ENCODE measurements at places on chromosomes 16 and 17.
A peak's percentile ranks its signal among the peaks of the same experiment; 100 is the strongest.

- no peak for DNase-seq
These were observed 3.2 kb downstream of the TMC6 start for GRCh38 chr17:78125138-78125913.

- no peak for DNase-seq
These were observed 1.8 kb upstream of the PIK3R6 start for GRCh38 chr17:8869114-8869815.

DNA sequence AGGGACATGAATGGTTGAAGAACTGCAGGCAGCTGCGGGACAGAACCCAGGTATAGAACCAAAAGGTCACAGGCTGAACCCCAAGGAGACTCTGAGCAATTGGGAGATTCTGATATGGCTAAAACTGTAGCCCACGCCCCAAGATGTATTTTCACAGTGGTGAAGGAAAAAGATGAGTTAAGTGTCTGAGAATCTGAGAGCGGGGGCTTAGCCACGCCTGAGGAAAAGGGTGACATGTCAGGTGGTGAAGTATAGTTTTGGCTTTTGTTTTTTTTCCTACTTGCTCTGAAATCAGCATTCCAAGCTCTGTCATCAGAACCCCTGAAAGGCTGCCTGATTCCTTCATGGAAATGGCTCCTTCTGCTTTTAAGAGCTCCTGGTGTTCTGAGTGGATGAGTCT is 73.3 kb downstream of the AKAP1 start:
- no peak for DNase-seq

GRCh38 chr17:17958982-17959381 is 13.2 kb downstream of the TOM1L2 start:
- DNase-seq = no peak

- no peak for DNase-seq
These were observed 727 bp downstream of the RPL26 start for GRCh38 chr17:8382052-8382879.

- no peak for DNase-seq
These were observed 182.9 kb downstream of the CCDC182 start for GRCh38 chr17:57562184-57562698.

- no peak for DNase-seq
These were observed 16.5 kb upstream of the SOX9 start for GRCh38 chr17:72104164-72104862.

- no peak for DNase-seq
These were observed 19.3 kb downstream of the IGFBP4 start for GRCh38 chr17:40462343-40463121.

DNA sequence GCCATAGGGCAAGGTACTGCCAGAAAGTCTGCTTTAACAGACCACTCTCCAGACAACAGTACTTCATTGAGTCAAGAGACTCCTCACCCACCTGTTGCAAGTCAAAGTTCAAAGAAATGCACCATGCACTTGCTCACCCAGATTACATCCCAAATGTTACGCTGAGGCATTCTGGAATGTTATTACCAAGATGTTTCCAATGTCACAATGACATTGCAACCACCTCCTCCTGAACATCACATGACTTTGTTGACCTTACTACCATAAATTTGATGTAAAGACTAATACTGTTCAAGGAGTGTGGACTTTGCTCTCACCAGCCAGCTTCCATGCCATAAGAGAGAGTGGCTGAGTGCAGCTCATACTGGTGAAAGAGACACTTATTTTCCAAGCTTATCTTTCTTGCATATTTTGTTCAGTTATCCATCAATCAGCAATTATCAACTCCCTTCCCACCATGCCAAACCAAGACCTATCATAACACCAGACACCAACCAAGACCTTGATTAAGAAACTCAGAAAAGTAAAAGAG is 58.5 kb upstream of the BCAR1 start:
- no peak for DNase-seq

GRCh38 chr17:40038882-40039513 is 15.2 kb downstream of the MED24 start:
- DNase-seq = no peak

- DNase-seq = no peak
These were observed 19.3 kb downstream of the TSPOAP1 start for GRCh38 chr17:58308985-58309917.

DNA sequence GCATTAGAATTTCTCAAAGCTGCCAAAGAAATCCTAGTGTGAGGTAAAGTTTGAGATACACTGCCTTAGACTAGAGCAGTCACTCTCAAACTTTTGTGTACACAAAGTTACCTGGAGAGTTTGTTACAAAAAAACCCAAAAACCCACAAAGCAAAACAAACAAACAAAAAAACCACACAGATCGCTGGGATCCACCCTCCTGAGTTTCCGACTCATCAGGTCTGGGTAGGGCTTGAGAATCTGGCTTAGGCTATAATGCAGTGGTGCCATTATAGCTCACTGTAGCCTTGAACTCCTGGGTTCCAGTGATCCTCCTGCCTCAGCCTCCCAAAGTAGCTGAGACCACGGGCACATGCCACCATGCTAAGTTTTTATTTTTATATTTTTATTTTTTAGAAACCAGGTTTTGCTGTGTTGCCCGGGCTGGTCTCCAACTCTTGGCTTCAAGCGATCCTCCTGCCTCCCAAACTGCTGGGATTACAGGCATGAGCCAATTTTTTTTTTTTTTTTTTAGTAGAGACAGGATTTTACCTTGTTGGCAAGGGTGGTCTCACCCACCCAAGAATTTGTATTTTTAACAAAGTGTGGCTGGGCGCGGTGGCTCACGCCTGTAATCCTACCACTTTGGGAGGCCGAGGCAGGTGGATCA is 22.3 kb upstream of the SMG1 start:
- DNase-seq = no peak

GRCh38 chr17:61571624-61572023 is 19.4 kb downstream of the NACA2 start:
- DNase-seq = no peak

DNA sequence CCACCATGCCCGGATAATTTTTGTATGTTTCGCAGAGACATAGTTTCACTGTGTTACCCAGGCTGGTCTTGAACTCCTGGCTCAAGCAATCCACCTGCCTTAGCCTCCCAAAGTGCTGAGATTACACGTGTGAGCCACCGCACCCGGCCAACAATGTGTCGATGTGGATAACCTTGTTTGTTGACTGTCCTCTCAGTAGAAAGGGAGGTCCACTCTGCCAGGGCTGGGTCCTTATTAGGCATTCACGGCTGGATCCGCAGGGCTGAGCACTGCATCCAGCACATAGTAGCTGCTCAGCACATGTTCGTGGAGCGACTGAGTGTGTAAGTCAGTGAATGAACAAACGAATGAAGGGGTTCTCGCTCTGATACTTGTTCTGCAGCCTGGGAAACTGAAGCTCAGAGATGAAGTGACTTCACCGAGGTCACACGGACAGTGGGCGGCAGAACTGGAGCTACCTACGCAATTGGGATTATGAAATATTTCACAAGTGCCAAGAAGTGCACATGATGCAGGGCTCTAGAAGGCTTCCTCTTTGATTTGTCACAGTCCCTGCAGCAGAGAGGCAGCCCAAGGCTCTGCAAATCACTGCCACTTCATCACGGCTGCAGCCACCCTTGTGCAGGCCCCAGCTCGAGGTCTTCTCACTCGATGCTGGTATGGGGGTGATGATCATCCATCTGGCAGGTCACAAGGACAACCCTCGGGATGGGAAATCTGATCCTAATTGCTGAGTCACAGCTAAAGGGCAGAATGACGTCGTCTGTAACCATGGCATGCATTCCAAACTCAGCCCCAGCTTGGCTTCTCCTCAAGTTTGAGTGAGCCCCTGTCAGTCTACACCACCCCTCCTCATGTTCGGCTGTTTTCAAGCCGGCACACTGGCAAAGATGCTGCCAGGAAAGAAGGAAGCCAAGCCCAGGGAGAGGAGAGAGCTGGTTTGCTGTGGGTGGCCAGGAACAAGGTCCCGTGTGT is 28.0 kb upstream of the SNN start:
- DNase-seq = peak; percentile 57

DNA sequence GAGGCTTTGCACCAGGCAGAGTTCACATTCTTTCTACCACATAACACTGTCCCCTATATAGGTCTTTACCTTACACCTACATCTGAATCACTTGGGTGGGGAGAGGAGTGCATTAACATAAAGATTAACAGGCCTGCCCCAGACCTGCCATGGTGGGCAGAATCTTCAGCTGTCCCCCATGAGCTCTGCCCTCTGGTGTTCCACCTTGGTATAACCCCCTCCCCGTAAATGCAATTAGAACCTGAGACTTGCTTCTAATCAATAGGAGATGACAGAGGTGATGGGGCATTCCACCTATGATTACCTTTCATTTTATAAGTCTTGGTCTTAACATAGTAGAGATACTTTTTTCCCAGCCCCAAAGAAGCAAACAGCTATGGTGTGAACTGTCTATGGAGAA is 20.4 kb upstream of the GRIN2A start:
- DNase-seq = no peak

DNA sequence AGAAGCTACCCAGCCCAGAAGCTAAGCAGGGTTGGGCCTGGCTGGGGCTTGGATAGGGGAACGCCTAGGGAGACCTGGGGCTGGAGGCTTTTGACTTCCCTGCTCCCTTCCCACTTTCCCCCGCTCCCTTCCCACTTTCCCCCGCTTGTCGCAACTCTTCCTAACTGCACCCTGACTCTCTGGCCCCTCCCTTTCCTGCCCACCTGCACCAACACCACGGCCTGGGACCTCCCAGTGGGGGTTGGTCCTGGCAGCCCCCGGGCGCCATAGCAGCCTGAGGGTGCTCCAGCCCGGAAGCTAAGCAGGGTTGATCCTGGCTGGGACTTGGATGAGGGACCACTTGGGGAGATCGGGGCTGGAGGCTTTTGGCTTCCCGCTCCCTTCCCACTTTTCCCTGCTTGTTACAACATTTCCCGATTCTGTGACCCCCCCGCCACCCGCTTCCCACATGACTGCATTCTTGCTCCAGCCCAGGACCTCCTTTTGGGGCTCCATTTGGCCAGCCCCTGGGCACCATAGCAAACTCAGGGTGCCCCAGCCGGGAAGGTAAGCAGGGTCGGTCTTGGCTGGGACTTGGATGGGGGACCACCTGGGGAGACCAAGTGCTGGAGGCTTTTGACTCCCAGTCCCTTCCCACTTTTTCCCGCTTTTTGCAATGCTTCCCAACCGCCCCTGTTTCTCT is 2287.0 kb downstream of the TP53TG3F start:
- DNase-seq = no peak

DNA sequence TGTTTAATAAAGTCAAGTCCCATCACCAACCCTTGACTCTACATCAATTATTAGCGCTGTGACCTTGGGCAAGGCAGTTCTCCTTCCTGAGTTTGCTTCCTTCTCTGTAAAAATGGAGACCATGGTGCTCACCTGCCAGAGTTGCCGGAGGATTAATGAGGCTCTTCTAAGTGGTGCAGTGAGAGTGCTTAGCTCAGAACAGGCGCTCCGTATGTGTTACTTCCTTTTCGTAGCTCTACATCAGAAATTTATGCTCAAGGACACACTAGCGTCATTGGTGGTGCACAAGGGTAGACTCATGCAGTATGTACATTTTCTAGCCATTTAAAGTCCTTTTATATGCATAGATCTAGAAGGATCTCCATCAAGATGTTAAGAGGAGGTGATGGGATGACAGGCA is 17.4 kb upstream of the CMIP start:
- DNase-seq = no peak

DNA sequence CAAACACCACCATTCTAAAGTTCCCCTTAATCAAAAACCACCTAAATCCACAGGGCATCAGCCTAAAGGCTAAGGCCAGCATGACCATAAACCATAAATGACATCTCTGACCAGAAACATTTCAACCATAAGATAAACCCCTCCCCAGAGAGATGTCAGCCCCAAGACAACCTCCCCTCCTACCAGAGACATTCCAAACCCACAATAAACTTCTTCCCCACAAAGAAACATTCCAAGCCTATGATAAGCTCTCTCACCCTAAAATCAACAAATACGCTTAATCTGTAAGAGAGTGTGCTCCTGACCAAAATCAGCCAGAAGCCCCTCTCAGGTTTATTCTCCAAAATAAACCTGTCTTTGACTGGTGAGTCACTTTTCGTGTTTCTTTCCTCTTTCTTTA is 54.8 kb downstream of the SLFN5 start:
- DNase-seq = no peak

DNA sequence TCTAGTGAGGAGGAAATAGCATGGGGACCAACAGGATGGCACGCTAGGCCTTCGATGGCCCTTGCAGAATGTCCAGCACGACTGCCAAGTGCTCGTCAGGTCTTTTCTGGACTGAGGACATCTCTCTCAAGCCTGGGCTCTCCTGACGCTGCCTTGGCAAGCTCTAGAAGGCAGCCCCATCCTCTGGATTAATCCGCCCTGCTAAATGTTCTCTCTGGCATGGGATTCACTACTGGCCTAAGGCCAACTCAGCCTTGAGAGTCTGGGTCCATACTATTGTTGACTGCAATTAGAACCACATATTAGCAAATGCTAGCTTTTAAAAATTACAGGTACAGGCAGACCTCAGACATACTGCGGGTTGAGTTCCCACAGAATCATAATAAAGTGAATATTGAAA is 2.5 kb upstream of the CEP295NL start:
- DNase-seq = no peak

- DNase-seq = no peak
These were observed 58.9 kb downstream of the TK2 start for GRCh38 chr16:66490774-66491715.

GRCh38 chr16:73614131-73614530 is 566.2 kb upstream of the ZFHX3 start:
- DNase-seq = no peak

- no peak for DNase-seq
These were observed 8.5 kb downstream of the ELMO3 start for GRCh38 chr16:67207249-67208091.

GRCh38 chr16:85465328-85466303 is 147.5 kb upstream of the GSE1 start:
- DNase-seq = no peak

- DNase-seq = no peak
These were observed 4.8 kb downstream of the RPA1 start for GRCh38 chr17:1834380-1835149.

- no peak for DNase-seq
These were observed 959 bp downstream of the SSH2 start for GRCh38 chr17:29929006-29929532.

DNA sequence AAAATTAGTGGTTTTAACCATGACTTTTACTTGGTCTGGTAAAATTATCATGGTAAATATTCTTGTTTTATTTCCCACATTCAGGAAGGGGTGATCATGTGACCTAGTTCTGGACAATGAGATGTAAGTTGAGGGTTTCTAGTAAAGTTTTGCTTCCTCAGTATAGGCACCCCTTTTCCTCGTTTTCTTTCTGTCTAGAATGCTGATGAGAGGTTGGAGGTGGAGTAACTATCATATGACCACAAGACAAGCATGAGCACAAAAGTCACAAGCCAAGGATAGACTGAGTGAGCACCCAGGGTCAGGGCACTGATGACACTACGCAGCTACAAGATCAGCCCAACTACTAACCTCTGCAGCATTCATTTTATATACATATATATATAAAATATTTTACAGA is 53.9 kb downstream of the MYO1D start:
- no peak for DNase-seq

- DNase-seq = no peak
These were observed 51.4 kb downstream of the GAS7 start for GRCh38 chr17:10147040-10147439.
